Smooth muscle cell of the umbilical artery (primary cell): ENCODE measurements at places on chromosomes 7 and 10. TPM values are rescaled to one million over a fixed set of nuclear protein-coding genes. Genes with fewer than 3 reads are reported as not detected.

The OR2A5 gene
- not detected in 2 replicates for total RNA-seq

The RSPH10B gene
- total RNA-seq: 0.89 TPM in 1 of 2 replicates, not detected in the other

The GNG11 gene
- total RNA-seq: 26.1 and 27.0 TPM in 2 replicates

The GUSB gene
- total RNA-seq: 16.0 and 17.8 TPM in 2 replicates

The LRIT1 gene
- not detected in 2 replicates for total RNA-seq

The TAS2R40 gene
- not detected in 2 replicates for total RNA-seq

The NPSR1 gene
- total RNA-seq: not detected in 2 replicates

The TSPAN13 gene
- total RNA-seq: 64.1 and 71.3 TPM in 2 replicates

The FANK1 gene
- total RNA-seq: 4.5 and 4.6 TPM in 2 replicates

The PPP1R9A gene
- 0.30 and 0.51 TPM in 2 replicates for total RNA-seq

The ZNF487 gene
- total RNA-seq: 3.3 and 3.9 TPM in 2 replicates

The GRK5 gene
- 9.0 and 11.6 TPM in 2 replicates for total RNA-seq

The ETV1 gene
- 6.8 and 7.8 TPM in 2 replicates for total RNA-seq

The PAPSS2 gene
- total RNA-seq: 149 and 233 TPM in 2 replicates

The MYOZ1 gene
- 0.05 and 0.30 TPM in 2 replicates for total RNA-seq

The ATXN7L1 gene
- 3.9 and 7.2 TPM in 2 replicates for total RNA-seq

The CPA1 gene
- 0.30 TPM in 1 of 2 replicates, not detected in the other for total RNA-seq

The BMPER gene
- total RNA-seq: 34.0 and 84.3 TPM in 2 replicates

The MGAM2 gene
- not detected in 2 replicates for total RNA-seq

The CLEC5A gene
- not detected in 2 replicates for total RNA-seq

The NEUROG3 gene
- not detected in 2 replicates for total RNA-seq

The SNCG gene
- 1.8 and 3.3 TPM in 2 replicates for total RNA-seq

The ZNF503 gene
- 6.7 and 7.7 TPM in 2 replicates for total RNA-seq

The RGR gene
- total RNA-seq: not detected in 2 replicates

The NPY4R2 gene
- total RNA-seq: 0.37 and 1.5 TPM in 2 replicates

The ASIC3 gene
- 0.05 TPM in 1 of 2 replicates, not detected in the other for total RNA-seq

The NYAP1 gene
- 0.83 and 1.2 TPM in 2 replicates for total RNA-seq

The NAT16 gene
- not detected in 2 replicates for total RNA-seq

The SORCS1 gene
- under 0.01 TPM in 1 of 2 replicates, not detected in the other for total RNA-seq

The RBM20 gene
- total RNA-seq: 0.18 and 0.59 TPM in 2 replicates

The PCLO gene
- 0.59 and 3.0 TPM in 2 replicates for total RNA-seq

The CUBN gene
- 0.89 and 4.8 TPM in 2 replicates for total RNA-seq

The ARHGAP22 gene
- total RNA-seq: 31.8 and 196 TPM in 2 replicates

The TRIM50 gene
- not detected in 2 replicates for total RNA-seq

The AKR1B15 gene
- total RNA-seq: not detected in 2 replicates

The DKK1 gene
- total RNA-seq: 172 and 266 TPM in 2 replicates

The STEAP4 gene
- 0.89 TPM in 1 of 2 replicates, not detected in the other for total RNA-seq

The TLX1 gene
- not detected in 2 replicates for total RNA-seq

The CYP3A7 gene
- 0.30 and 1.1 TPM in 2 replicates for total RNA-seq

The POP7 gene
- 27.6 and 27.9 TPM in 2 replicates for total RNA-seq

The AEBP1 gene
- 34.4 and 72.7 TPM in 2 replicates for total RNA-seq

The SAMD9 gene
- 10.4 and 11.9 TPM in 2 replicates for total RNA-seq

The GPR85 gene
- 2.6 and 4.8 TPM in 2 replicates for total RNA-seq

The IGFBP3 gene
- 138 and 1,139 TPM in 2 replicates for total RNA-seq

The C10orf71 gene
- not detected in 2 replicates for total RNA-seq

The ZMYND11 gene
- 60.3 and 70.9 TPM in 2 replicates for total RNA-seq

The DDC gene
- total RNA-seq: not detected in 2 replicates

The PON3 gene
- total RNA-seq: not detected in 2 replicates

The HTRA1 gene
- 227 and 344 TPM in 2 replicates for total RNA-seq

The IFIT1B gene
- not detected in 2 replicates for total RNA-seq
